Osteoblast (primary cell): ENCODE measurements at places on chromosomes 4 and X. TPM values are rescaled to one million over a fixed set of nuclear protein-coding genes. Genes with fewer than 3 reads are reported as not detected.

DNA sequence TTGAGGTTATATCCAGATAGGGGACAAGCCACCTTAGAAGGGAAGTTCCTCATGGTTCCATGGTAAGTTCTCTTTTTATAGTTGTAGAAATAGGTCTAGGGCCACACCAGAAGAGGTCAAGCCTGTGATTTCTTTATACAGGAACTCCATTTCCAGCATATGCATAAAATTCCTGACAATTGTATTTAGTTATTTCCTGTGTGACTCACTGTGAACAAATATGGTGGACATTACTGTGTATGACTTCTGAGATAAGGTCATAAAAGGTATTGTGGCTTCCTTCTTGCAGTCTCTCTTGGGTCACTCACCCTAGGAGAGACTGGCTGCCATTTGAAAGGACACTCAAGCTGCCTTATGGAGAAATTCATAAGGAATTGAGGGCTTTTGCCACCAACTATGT lies 2.2 kb upstream of the C4orf36 start:
- H3K4me3 ChIP-seq: no peak overlapping the region
- no peaks in the 10 kb centered on the region for H3K4me1 ChIP-seq
- H3K27ac ChIP-seq: no peak overlapping the region
- H3K27me3 ChIP-seq: no peaks in the 10 kb centered on the region
- no peaks in the 10 kb centered on the region for H3K36me3 ChIP-seq
- no peak for DNase-seq

The EDA gene
- under 0.01 and 0.59 TPM in 2 replicates for total RNA-seq

The GPR82 gene
- not detected in 2 replicates for total RNA-seq

DNA sequence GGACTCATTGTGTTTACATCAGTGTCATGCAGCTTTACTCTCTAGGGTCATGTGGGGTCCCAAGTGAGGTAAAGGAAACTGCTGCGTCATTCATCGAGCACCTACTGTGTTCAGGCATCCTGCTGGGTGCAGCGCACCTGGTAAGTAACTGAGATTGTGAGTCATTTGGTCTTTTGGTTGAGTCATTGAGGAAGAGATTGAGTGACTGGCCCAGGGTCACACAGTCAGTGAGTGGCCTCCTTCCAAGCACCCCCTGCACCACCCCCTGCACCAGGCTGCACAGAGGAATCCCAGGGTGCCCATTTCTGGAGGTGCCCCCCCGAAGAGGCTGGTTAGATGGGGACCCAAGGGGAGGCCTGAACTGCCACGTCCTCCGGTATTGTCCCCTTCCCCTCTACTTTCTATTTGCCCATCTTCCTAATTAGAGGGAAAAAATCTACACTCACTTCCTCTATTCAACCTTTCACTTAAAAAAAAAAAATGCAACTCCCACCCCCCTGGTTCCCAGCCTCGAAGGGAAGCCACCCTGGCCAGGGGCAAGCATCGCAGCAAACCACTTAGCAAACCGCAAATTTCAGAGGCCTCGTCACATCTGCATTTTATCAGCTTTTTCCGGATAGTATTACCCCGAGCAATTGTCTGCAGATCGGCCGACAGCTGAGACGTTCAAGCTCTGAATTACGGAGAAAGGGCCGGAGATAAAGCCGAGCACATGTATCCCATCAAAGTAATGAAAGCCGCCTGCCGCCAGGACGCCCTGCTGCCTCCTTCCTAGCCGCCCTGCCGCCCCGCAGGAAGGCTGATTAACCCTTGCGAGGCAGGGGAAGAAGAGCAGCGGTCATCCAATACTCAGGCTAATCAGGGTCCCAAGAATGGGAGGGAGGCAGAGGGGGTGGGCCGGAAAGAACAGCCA lies 96.3 kb upstream of the MSX1 start:
- no peak for DNase-seq
- no peak overlapping the region for H3K27ac ChIP-seq
- no peaks in the 10 kb centered on the region for H3K36me3 ChIP-seq
- no peaks in the 10 kb centered on the region for H3K4me1 ChIP-seq
- H3K27me3 ChIP-seq: no peaks in the 10 kb centered on the region
- no peak overlapping the region for H3K4me3 ChIP-seq

DNA sequence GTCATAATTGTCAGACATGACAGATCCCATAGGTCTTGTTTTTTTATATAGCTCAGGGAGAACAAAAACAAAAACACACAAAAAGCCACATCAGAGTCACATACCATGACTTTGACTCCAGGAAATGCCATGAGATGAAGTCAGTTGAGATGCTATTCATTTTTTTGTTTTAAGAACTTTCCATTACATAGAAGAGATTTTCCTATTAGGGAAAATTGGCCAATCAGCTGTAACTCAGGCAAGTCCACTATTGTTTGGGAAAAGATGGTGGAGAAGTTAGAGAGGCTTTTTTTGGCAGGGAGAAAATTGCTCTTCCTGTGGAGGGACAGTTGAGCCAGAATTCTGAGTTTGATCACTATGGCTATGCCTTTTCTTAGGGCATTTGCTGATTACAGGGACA lies 72.6 kb downstream of the SMARCA5 start:
- peaks cover 5% of the 10 kb centered on the region for H3K4me1 ChIP-seq
- no peaks in the 10 kb centered on the region for H3K36me3 ChIP-seq
- H3K4me3 ChIP-seq: no peak overlapping the region
- H3K27me3 ChIP-seq: no peaks in the 10 kb centered on the region
- peak; percentile 53 for DNase-seq

DNA sequence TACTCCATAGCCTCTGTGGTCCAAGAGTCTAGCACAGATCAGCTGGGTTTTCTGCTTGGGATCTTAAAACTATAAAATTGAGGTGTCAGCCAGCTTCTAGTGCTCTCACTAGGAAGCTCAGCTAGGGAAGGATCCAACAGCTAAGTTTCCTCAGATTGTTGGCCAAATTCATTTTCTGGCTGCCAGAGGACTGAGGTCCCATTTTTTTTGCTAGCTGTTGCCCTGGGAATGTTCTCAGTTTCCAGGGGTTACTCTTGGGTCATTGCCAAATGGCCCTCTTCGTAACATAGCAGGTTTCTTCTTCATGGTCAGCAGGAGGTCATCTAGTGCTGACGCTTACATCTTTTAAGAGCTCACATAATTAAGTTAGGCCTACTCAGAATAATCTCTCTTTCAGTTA lies 2178.2 kb downstream of the ARAP2 start:
- H3K36me3 ChIP-seq: no peaks in the 10 kb centered on the region
- no peak overlapping the region for H3K4me3 ChIP-seq
- H3K4me1 ChIP-seq: no peaks in the 10 kb centered on the region
- no peaks in the 10 kb centered on the region for H3K27me3 ChIP-seq
- H3K27ac ChIP-seq: no peak overlapping the region
- no peak for DNase-seq

- peaks cover 3% of the 10 kb centered on the region for H3K27me3 ChIP-seq
- no peaks in the 10 kb centered on the region for H3K36me3 ChIP-seq
- H3K4me3 ChIP-seq: no peak overlapping the region
- no peak overlapping the region for H3K27ac ChIP-seq
- no peak for DNase-seq
These were observed 72.4 kb downstream of the IL21 start for GRCh38 chr4:122548452-122548851.

The DDIT4L gene
- 2.2 and 5.0 TPM in 2 replicates for total RNA-seq

The TEX13B gene
- not detected in 2 replicates for total RNA-seq

DNA sequence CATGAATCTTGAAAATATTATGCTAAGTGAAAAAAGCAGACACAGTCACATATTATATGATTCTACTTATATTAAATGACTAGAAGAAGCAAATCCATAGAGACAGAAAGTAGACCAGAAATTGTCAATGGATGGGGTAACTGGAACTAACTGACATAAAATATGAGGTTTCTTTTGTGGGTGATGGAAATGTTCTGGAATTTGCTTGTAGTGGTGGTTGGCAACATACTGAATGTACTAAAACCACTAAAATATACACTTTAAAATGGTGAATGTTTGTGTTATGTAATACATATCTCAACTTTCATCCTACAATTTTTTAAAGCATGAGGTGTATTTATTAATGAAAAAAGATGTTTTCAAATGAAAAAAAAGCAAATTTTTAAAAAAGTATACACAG lies 14.7 kb downstream of the CNOT6L start:
- H3K4me1 ChIP-seq: peaks cover 3% of the 10 kb centered on the region
- no peaks in the 10 kb centered on the region for H3K36me3 ChIP-seq
- no peak for DNase-seq
- no peaks in the 10 kb centered on the region for H3K27me3 ChIP-seq

- H3K27me3 ChIP-seq: peaks cover 9% of the 10 kb centered on the region
- no peaks in the 10 kb centered on the region for H3K4me1 ChIP-seq
These were observed 612 bp downstream of the MAGED2 start for GRCh38 chrX:54808109-54808604.

The PF4V1 gene
- not detected in 2 replicates for total RNA-seq

The MAD2L1 gene
- 2.9 and 4.7 TPM in 2 replicates for total RNA-seq

- peaks cover 14% of the 10 kb centered on the region for H3K27me3 ChIP-seq
- peak; percentile 65 for DNase-seq
- no peaks in the 10 kb centered on the region for H3K36me3 ChIP-seq
- H3K4me1 ChIP-seq: no peaks in the 10 kb centered on the region
- H3K27ac ChIP-seq: no peak overlapping the region
These were observed 64.0 kb downstream of the ADRA2C start for GRCh38 chr4:3829956-3830773.

The HSFX3 gene
- total RNA-seq: not detected in 2 replicates

The TMSB15A gene
- total RNA-seq: 0.29 TPM in 1 of 2 replicates, not detected in the other

DNA sequence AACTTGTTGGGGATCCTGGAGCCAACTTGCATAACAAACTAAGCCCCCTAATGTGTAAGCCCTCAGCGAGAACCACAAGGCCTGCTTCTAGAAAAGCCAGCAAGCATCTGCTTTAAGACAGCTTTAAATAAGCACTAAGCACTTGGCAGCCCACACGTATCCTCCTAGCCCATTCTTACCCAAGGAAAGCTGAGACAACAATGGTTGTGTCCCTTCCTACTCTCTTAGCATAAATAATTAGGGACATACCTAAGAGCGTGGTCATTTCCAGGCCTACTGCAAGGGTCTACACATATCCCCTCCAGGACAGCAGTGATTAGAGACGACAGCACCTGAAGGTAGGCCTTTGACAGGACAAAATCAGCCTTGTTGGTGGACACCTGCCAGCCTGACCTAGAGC lies 322.8 kb upstream of the PPARGC1A start:
- H3K27me3 ChIP-seq: no peaks in the 10 kb centered on the region
- no peak for DNase-seq
- H3K27ac ChIP-seq: no peak overlapping the region
- no peaks in the 10 kb centered on the region for H3K36me3 ChIP-seq
- H3K4me1 ChIP-seq: peaks cover 23% of the 10 kb centered on the region
- no peak overlapping the region for H3K4me3 ChIP-seq

DNA sequence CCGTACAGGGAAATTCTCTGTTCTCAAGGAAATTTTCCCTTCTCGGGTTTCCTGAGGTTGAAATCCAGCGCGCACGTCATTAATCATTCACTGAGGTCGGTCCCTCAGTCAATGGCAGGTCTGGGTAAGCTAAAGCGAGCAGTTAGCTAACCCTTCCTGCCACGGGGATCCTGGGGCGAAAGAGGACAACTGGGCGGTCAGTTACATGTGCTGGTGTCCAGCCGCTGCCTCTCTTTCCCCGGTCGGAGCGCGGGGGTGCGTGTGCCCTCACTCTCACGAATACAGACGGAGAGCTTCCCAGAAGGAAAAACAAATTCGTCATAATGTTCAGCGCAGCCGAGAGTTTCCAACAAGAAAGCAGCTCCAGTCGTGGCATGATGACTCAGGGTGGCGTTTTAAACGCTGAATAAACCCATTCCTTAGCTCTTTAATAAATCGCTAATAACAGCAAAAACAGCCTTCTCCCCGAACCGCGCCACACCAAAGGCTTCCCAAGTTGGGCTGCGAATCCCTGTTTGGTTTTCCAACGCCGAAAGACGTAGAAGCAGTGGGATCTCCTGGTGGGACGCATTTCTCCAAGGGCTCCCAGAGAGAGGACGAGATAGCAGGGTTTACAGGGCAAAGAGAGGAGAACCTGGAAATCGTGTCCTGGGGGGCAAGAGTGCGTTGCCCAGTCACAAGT lies 752 bp upstream of the FGF5 start:
- peak overlapping the region; percentile 100 for H3K27ac ChIP-seq
- peaks cover 17% of the 10 kb centered on the region for H3K4me1 ChIP-seq
- H3K36me3 ChIP-seq: peaks cover 24% of the 10 kb centered on the region
- no peaks in the 10 kb centered on the region for H3K27me3 ChIP-seq
- H3K4me3 ChIP-seq: peak overlapping the region; percentile 92

DNA sequence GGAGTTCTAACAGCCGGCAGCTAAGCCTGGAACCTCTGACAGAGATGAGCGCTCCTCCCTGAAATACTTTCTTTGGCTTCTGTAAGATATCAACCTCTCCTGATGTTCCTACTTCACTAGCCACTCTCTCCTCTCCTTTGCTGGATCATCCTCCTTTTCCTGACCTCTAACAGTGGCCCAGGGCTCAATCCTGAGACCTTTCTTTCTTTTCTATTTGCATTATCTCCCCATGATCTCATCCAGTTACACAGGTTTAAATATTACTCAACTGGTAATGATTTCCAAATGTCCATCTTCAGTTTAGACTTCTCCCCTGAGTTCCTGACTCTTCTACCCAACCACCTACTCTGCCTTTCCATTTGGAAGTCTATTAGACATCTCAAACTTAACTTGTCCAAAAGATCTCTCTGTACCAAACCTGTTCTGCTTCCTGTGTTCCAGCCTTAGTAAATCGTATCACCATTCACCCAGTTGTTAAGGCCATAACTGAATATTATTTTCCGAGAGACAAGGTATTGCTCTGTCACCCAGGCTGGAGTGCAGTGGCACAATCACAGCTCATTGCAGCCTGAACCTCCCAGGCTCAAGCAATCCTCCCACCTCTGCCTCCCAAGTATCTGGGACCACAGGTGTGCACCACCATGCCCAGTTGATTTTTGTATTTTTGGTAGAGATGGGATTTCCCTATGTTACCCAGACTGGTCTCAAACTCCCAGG lies 41.1 kb downstream of the RFC1 start:
- DNase-seq: no peak
- H3K36me3 ChIP-seq: no peaks in the 10 kb centered on the region
- H3K4me1 ChIP-seq: peaks cover 16% of the 10 kb centered on the region
- H3K27ac ChIP-seq: no peak overlapping the region
- H3K27me3 ChIP-seq: no peaks in the 10 kb centered on the region

DNA sequence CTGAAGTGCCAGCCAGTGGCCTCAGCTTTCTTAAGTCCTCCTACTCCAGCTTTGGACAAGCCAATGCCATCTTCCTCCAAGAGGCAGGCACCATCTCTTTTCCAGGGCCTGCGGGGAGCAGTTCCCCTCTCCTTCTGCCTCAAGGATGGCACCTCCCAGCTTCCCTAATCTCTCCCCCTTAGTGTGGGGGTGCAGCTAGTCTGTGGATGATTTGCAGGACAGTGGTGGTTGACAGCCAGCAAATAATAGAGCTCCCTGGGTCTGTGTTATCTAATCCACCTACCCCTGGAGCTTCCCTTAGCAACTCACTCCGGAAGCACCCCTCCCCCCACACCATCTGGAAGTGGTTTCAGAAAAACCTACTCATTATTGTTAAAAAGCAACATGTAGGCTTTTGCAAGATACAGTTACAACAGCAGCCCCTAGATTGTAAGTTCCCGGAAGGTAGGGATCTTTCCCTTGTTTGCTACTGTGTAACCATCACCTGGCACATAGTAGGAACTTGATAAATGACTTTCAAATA lies 247.1 kb downstream of the BCOR start:
- peaks cover 2% of the 10 kb centered on the region for H3K27me3 ChIP-seq
- H3K4me1 ChIP-seq: peaks cover 4% of the 10 kb centered on the region
- no peak overlapping the region for H3K27ac ChIP-seq
- no peaks in the 10 kb centered on the region for H3K36me3 ChIP-seq
- DNase-seq: no peak

- H3K4me1 ChIP-seq: no peaks in the 10 kb centered on the region
- no peaks in the 10 kb centered on the region for H3K36me3 ChIP-seq
- H3K27me3 ChIP-seq: peaks cover 40% of the 10 kb centered on the region
- H3K27ac ChIP-seq: no peak overlapping the region
- H3K4me3 ChIP-seq: no peak overlapping the region
These were observed 76.7 kb upstream of the AP1S2 start for GRCh38 chrX:15931362-15931761.

GRCh38 chr4:123987408-123987807 lies 590.8 kb downstream of the SPRY1 start:
- H3K4me1 ChIP-seq: peaks cover 21% of the 10 kb centered on the region
- H3K36me3 ChIP-seq: no peaks in the 10 kb centered on the region
- H3K27me3 ChIP-seq: no peaks in the 10 kb centered on the region
- DNase-seq: no peak
- no peak overlapping the region for H3K4me3 ChIP-seq
